Esophagus muscularis mucosa (tissue), 4 donors: ENCODE measurements at places on chromosomes 7 and 10. TPM values are rescaled to one million over a fixed set of nuclear protein-coding genes. Genes with fewer than 3 reads are reported as not detected.

DNA sequence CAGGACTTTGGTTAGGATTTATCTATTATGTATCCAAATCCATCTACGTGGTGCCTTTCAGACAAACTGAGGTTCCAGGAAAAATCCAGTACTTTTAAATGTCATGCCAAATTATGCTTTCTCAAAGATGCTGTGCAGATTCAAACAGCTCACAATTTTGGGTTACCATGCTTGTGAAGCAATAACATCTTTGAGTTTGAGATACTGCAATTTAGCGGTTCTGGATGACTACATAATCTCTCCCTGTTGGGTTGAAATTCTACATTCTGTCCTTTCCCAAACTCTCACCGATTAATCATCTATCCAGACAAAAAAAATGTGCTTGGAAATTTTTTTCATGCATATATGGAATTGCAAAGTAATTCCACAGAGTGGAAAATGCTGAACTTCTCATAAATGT, 3.5 kb downstream of the RHOBTB1 start:
- H3K4me1 ChIP-seq: peaks cover 27% of the 10 kb centered on the region
- no peaks in the 10 kb centered on the region for H3K27me3 ChIP-seq
- no peak for DNase-seq
- no peak overlapping the region for H3K27ac ChIP-seq
- no peak overlapping the region for H3K4me3 ChIP-seq

- H3K4me1 ChIP-seq: no peaks in the 10 kb centered on the region
- no peak for DNase-seq
- no peaks in the 10 kb centered on the region for H3K36me3 ChIP-seq
- H3K27ac ChIP-seq: no peak overlapping the region
- no peak overlapping the region for H3K4me3 ChIP-seq
Measured at GRCh38 chr7:118289476-118289875, 65.0 kb downstream of the ANKRD7 start.

DNA sequence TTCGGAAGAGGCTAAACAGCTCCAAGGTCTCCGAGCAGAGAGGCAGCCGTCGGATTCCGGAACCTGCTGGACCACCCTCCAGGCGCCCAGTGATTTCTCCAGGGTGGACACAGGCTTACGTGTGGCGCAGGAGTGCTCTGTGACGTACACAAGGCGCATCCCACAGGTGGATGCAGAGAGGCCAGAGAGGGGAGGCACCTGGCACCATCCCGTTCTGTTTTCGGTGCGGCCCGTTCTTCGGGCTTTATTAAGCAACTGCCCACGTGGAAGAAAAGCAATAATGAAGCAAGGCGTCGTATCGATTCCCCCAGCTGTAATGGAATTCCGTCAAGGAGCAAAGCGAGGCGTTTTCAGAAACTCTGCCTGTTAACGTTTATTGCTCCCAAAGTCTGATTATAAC, 163.6 kb downstream of the PTPRN2 start:
- DNase-seq: no peak
- no peak overlapping the region for H3K27ac ChIP-seq
- H3K27me3 ChIP-seq: no peaks in the 10 kb centered on the region
- H3K4me3 ChIP-seq: no peak overlapping the region

GRCh38 chr10:103419101-103419500, 22.7 kb downstream of the PDCD11 start:
- H3K36me3 ChIP-seq: peaks cover 100% of the 10 kb centered on the region

GRCh38 chr10:29962166-29962850, 97.1 kb downstream of the JCAD start:
- no peak overlapping the region for H3K4me3 ChIP-seq
- no peak for DNase-seq
- H3K27me3 ChIP-seq: no peaks in the 10 kb centered on the region
- peaks cover 7% of the 10 kb centered on the region for H3K4me1 ChIP-seq
- H3K36me3 ChIP-seq: no peaks in the 10 kb centered on the region

GRCh38 chr7:81676105-81676811, 93.6 kb downstream of the HGF start:
- H3K36me3 ChIP-seq: no peaks in the 10 kb centered on the region
- no peak overlapping the region for H3K4me3 ChIP-seq
- no peak for DNase-seq
- no peaks in the 10 kb centered on the region for H3K27me3 ChIP-seq

- DNase-seq: no peak
- H3K36me3 ChIP-seq: no peaks in the 10 kb centered on the region
- H3K4me3 ChIP-seq: no peak overlapping the region
- peaks cover 8% of the 10 kb centered on the region for H3K4me1 ChIP-seq
- H3K27me3 ChIP-seq: no peaks in the 10 kb centered on the region
Measured at GRCh38 chr7:105178928-105179541, 165.0 kb downstream of the KMT2E start.

GRCh38 chr10:109966961-109967738, 40.6 kb upstream of the ADD3 start:
- no peak overlapping the region for H3K4me3 ChIP-seq
- H3K27me3 ChIP-seq: no peaks in the 10 kb centered on the region
- no peak for DNase-seq
- peak overlapping the region; percentile 41 for H3K27ac ChIP-seq
- no peaks in the 10 kb centered on the region for H3K36me3 ChIP-seq

GRCh38 chr10:86535132-86535882, 13.7 kb upstream of the WAPL start:
- DNase-seq: no peak
- H3K27ac ChIP-seq: no peak overlapping the region
- peaks cover 17% of the 10 kb centered on the region for H3K4me1 ChIP-seq
- no peaks in the 10 kb centered on the region for H3K27me3 ChIP-seq
- H3K36me3 ChIP-seq: no peaks in the 10 kb centered on the region
- H3K4me3 ChIP-seq: peak overlapping the region; percentile 49

DNA sequence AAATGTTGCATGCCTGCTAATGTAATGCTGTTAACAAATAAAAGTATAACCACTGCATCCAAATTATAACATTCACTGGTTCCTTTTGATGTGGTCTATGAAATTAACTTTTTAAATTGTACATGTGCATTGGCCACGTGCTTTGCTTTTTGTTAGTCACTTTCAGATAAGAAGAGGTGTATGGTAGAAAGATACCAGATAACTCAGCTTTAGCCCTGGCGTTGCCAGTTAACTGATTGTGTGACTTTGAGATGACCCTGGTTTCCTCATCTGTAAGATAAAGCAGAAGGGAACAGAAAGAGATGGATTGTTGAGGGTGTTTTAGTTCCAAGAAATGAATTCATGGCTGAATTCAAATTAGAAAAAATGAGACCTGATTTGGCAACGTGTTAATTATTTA, 1.9 kb upstream of the TRDMT1 start:
- H3K27ac ChIP-seq: no peak overlapping the region
- H3K4me3 ChIP-seq: no peak overlapping the region
- peaks cover 13% of the 10 kb centered on the region for H3K4me1 ChIP-seq
- DNase-seq: no peak
- no peaks in the 10 kb centered on the region for H3K27me3 ChIP-seq

DNA sequence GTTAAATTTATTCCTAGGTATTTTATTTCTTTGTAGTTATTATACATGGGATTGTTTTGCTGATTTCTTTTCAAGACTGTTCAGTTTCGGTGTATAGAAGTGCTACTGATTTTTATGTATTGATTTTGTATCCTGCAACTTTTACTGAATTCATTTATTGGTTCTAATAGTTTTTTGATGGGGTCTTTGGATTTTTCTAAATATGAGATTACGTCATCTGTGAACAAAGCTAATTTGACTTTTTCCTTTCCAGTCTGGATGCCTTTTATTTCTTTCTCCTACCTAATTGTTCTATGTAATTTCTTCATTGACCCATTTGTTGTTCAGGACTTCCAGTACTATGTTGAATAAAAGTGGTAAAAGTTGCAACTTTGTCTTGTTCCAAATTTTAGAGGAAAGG, 5.8 kb upstream of the AOAH start:
- no peaks in the 10 kb centered on the region for H3K4me1 ChIP-seq
- no peaks in the 10 kb centered on the region for H3K27me3 ChIP-seq
- no peak for DNase-seq
- H3K36me3 ChIP-seq: no peaks in the 10 kb centered on the region

GRCh38 chr7:44498230-44498954, 7.9 kb upstream of the NUDCD3 start:
- H3K4me1 ChIP-seq: no peaks in the 10 kb centered on the region
- H3K4me3 ChIP-seq: no peak overlapping the region
- H3K27me3 ChIP-seq: peaks cover under 1% of the 10 kb centered on the region
- H3K36me3 ChIP-seq: no peaks in the 10 kb centered on the region
- no peak for DNase-seq

GRCh38 chr7:127541548-127541947, 43.8 kb downstream of the GCC1 start:
- H3K27ac ChIP-seq: no peak overlapping the region
- peaks cover 8% of the 10 kb centered on the region for H3K4me1 ChIP-seq
- no peak overlapping the region for H3K4me3 ChIP-seq
- no peak for DNase-seq
- H3K36me3 ChIP-seq: no peaks in the 10 kb centered on the region
- peaks cover 5% of the 10 kb centered on the region for H3K27me3 ChIP-seq

- H3K4me1 ChIP-seq: no peaks in the 10 kb centered on the region
- no peaks in the 10 kb centered on the region for H3K36me3 ChIP-seq
- no peaks in the 10 kb centered on the region for H3K27me3 ChIP-seq
- DNase-seq: no peak
- no peak overlapping the region for H3K27ac ChIP-seq
Measured at GRCh38 chr7:127187740-127188139, 65.0 kb downstream of the GRM8 start.

- no peak overlapping the region for H3K4me3 ChIP-seq
- H3K27ac ChIP-seq: no peak overlapping the region
- H3K36me3 ChIP-seq: no peaks in the 10 kb centered on the region
- H3K4me1 ChIP-seq: peaks cover 43% of the 10 kb centered on the region
- no peaks in the 10 kb centered on the region for H3K27me3 ChIP-seq
- no peak for DNase-seq
Measured at GRCh38 chr10:31362023-31362641, 43.1 kb downstream of the ZEB1 start.

GRCh38 chr7:157612009-157612663, 275.3 kb downstream of the DNAJB6 start:
- H3K36me3 ChIP-seq: no peaks in the 10 kb centered on the region
- no peak overlapping the region for H3K27ac ChIP-seq
- no peaks in the 10 kb centered on the region for H3K27me3 ChIP-seq
- DNase-seq: no peak
- peaks cover 13% of the 10 kb centered on the region for H3K4me1 ChIP-seq
- peak overlapping the region; percentile 59 for H3K4me3 ChIP-seq

DNA sequence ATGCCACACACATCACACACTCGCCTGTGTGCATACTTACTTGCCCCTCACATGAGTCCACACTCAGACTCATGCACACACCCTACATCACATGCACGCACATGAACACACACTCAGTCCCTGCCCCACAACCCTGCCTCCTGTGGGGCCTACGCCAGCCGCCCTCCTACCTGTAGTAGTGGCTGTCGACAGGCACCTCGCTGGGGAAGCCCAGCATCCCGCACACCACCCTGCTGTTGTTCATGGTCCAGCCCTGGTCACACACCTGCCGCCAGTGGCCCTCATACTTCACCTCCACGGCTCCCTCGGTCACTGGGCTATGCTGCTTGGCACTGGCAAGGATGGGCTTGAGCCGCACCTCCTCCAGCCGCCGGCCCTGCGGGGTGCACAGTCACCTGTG, 7.2 kb downstream of the LOXL4 start:
- no peaks in the 10 kb centered on the region for H3K27me3 ChIP-seq
- H3K4me3 ChIP-seq: no peak overlapping the region
- H3K27ac ChIP-seq: no peak overlapping the region
- peaks cover 24% of the 10 kb centered on the region for H3K4me1 ChIP-seq
- H3K36me3 ChIP-seq: no peaks in the 10 kb centered on the region
- DNase-seq: peak; percentile 91

DNA sequence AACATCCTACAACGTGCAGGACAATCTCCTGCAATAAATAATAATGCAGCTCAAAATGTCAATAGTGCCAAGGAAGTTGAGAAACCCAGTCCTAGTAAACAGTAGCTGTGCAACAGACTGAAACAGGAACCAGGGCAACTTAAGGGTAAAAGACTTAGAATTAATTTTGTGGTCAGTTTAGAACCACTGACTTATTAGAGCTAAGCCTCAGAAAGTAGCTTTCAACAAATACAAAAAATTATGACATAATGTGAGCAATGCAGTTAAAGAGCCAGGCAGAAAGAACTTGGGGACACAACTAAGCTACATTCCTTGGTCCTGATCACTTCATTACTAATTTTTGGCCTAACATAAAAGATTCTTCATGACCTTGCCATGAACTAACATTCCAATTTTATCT, 195.4 kb downstream of the MACC1 start:
- no peak for DNase-seq
- no peaks in the 10 kb centered on the region for H3K36me3 ChIP-seq
- H3K27ac ChIP-seq: no peak overlapping the region

DNA sequence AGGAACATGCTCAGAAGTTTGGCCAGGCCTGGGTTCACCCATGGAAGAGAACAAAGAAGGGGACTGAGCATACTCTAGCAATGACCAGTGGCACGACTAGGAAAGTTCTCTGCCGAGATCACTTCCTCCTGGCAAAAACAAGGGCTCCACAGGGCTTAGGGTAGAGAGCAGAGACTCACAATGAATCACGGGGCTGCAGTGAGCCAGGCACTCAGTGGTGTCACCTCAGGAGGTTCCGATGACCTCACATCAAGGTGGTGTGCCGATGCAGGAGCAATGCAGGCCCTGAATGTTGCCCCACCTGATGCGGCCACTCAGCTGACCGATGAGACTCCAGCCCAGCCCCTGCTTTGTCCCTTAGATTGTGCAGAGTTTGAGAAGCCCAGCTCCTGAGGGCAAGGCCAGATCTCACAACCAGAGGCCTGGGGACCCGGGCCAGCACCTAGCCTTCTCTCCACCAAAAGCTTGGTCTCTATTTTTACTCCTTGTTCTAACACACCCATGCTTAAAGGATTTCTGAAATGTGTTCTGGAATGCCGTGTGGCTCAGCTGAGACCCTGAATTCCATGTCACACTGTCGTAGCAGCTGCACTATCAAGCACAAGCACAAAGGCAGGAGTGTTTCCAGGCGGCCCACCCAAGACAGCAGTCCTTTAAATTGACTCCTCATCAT, 60.9 kb downstream of the COBL start:
- no peak overlapping the region for H3K27ac ChIP-seq
- no peaks in the 10 kb centered on the region for H3K27me3 ChIP-seq
- no peak overlapping the region for H3K4me3 ChIP-seq
- no peak for DNase-seq
- H3K4me1 ChIP-seq: peaks cover 17% of the 10 kb centered on the region

DNA sequence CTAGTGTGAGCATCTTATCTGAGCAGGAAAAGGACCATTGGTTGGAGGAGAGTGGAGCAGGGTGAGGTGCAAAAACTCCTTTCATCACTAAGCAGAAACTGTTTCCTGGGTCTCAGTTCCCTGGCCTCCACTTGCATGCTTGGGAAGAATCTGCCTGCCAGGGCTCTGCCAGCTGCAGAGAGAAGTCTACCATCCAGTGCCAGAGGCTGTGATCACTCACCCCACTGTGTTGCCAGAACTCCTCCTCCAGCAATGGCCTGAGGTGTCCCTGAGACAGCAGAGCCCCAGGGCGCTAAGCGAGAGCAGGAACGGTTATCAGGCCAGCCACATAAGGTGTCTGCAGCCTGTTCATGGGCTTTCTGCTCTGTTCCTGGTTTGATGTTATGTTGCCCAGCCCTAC, 991.4 kb downstream of the CCSER2 start:
- no peak overlapping the region for H3K27ac ChIP-seq
- H3K4me1 ChIP-seq: no peaks in the 10 kb centered on the region
- no peaks in the 10 kb centered on the region for H3K36me3 ChIP-seq
- H3K27me3 ChIP-seq: no peaks in the 10 kb centered on the region
- DNase-seq: no peak

GIMAP5 gene
- 29.0 TPM for total RNA-seq

ZSCAN25 gene
- 17.1 TPM for total RNA-seq

PILRA gene
- 7.4 TPM for total RNA-seq
